ENCODE measurements at places on chromosomes 1 and 21.

DNA sequence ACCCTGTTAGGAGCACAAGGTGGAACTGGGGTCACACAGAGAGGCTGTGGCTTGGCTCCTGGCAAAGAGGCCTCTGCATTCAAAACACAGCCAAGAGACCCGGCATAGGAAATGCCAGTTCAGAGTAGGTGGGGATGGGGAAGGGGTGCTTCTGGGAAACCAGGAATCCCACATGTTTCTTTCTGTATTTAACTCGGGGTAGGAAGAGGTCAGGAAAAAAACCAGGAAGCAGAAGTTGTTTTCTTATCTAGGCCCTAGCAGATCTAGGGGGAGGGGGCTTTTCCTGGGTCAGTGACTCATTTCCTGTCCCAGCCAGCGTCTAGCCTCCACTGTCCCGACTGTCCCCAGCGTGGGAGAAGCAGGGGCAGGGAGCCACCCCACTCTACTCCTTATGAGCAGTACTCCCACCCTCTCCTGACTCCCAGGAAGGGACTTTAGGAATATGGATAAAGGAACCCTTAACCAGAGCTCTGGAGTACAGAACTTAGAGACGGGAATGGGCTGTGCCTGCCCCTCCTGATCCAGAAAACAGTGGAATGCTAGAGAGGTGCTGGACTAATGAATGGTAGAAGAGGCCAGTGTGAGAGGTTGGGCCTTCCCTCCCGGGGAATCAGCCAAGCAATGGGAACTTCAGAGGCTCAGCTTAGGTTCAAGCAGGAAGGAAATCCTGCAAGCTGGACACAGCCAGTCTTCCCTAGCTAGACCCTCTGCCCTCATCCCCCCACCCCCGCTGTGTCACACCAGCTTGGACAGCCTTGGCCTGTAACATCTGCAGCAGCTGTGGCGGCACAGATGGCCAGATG, 5.7 kb downstream of the FHL3 start:
- no peak for DNase-seq

DNA sequence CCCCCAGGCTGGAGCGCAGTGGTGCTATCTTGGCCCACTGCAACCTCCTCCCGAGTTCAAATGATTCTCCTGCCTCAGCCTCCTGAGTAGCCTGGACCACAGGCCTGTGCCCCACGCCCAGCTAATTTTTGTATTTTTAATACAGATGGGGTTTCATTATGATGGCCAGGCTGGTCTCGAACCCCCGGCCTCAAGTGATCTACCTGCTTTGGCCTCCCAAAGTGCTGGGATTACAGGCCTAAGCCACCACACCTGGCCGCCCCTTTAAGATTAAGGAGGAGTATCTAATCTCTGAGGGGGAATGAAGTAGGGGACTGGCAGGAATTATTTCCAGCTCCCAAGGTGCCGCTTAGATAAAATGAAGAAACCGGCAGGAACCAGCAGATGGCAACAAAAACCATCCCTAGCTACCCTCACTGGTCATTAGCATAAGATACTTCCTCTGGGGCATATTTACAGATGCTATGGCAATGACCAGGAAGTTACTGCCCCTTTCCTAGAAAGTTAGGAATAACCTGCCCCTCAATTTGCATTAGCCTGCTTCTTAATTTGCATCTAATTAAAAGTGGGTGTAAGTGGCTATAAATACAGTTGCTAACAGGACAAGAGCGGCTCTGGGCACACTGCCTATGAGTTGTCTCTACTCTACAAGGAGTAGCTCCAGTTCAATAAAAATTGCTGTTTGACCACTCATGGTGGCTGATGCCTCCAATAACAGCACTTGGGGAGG, 7.1 kb upstream of the NSUN4 start:
- DNase-seq, result no peak

DNA sequence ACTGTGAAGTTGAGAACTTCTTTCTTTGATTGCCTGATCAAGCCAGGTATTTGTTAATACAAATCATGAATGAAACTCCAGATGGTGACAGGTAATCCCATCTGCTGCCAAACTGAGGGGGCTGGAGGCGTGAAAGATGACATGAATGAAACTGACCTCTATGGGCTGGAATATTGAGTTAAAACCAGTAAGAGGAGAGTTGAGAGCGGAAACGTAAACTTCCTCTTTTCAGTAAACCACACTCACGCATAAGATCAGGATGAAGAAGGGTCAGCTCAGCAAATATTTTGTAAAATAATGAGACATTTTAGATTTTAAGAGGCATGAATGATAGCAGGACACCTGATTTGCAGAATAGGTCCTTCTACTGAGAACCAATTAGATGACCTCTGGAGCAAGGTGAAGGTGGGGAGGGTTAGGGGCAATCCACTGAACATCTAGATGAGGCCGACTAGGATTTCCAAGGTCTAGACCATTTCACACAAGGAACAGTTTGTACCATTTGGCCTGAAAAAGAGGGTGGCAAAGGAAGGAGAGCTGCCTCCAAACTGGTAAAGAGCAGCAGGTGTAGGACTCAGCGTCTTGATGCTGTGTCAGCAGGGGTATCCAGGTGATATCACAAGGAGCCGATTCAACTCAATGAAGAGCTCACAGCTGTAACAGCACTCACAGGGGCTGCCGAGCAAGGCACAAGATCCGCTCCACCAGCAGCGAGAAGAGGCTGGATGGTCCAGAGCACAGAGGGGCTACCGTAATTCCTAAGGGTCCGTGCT, 132.6 kb downstream of the NTPCR start:
- no peak for DNase-seq

DNA sequence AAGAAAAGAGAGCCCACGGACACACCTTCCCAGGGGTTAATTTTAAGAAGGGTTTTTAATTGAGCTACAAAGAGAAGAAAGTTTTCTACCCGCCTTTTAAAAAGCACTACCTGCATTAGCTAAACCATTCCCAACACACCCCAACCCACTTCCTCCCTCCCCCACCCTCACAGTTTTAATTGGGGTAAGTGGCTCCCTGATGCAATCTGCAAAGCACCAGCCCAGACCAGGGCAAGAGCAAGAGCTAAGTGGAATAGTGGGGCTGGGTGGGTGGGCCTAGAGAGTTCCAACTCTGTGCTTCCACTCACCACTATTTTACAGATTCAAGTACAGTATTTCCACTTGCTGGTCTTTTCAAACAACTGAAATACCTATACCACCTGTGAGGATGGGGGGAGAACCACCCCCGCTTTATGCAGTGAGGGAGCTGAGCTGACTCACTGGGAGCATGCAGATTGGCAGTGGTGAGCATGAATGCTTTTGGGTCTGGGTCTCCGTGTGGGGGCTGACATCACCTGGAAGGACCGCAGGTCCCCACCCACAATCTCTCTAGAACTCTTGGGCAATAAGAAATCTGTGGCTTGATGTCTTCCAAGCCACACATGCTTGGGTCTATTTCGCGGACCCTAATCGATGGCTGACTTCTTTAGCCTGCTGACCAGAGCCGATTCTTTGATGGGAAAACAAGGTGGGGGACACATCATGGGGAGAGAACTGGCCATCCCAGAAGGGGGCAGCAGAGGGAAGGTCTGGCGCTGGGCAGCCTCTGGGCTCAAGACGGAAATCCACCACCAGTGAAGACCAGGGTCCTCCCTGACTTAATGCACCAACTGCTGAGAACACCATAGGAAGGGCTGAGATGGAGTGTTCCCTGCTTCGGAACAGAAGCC, 95.5 kb downstream of the SSBP3 start:
- no peak for DNase-seq

DNA sequence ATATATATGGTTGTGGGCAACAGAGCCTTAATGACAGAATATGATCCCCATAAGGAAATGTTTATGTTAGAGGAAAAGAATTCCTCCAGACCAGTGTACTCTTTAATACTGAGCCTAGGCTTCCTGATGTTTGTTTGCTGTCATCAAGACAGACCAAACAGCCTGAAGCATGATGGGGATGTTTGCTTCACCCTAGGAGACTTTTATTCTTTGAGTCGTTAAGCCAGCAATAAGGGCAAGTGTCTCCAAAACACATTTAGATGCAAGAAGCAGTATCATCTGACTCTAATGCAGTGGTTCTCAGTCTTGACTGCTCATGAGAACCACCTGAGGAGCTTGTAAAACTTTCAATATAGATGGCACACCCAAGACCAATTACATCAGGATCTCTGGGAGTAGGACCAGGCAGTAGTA, 33.1 kb downstream of the UBE2U start:
- DNase-seq, result no peak

DNA sequence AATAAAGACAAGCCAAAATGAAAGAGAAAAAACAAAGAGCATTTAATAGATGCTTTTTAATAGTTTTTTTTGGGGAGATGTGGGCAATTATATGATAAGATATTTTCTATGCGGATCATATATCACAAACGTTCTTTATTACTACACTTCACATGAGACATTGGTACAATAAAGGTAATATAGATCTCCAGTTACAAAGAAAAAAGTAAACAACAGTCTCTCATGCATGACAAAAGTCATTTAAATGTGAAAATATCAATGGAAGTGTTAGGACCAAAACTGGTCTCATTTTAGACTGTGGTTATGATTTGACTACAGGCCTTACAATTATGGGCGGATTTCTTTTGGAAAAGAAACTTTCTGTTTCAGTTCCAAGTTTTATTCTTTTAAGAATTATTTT, 687.0 kb downstream of the ADGRL2 start:
- DNase-seq, result no peak
